ENCODE measurements at places on chromosomes 1 and 21.

GRCh38 chr1:31957701-31958674 is 19.8 kb upstream of the PTP4A2 start:
- DNase-seq: peak; percentile 64

DNA sequence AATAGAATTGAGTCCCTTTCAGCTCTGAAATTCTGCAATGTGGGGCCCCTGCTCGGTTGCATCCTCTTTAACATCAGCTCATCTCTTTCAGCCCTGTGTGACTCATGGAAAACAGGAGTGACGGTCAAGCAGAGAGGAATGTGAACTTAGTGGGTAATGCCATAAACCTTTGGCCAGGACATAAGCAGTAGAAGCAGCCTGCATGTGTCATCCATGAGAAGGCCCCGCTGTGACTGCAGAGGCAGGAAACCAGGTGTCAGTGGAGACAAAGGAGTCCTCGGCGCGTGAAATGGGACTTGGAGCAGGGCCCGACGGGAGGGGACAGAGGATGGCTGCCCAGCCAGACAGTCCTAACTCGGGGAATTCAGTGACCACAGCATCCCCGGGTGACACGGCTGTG is 21.1 kb upstream of the EPHB2 start:
- no peak for DNase-seq

GRCh38 chr1:47510282-47510811 is 72.5 kb downstream of the FOXD2 start:
- no peak for DNase-seq

DNA sequence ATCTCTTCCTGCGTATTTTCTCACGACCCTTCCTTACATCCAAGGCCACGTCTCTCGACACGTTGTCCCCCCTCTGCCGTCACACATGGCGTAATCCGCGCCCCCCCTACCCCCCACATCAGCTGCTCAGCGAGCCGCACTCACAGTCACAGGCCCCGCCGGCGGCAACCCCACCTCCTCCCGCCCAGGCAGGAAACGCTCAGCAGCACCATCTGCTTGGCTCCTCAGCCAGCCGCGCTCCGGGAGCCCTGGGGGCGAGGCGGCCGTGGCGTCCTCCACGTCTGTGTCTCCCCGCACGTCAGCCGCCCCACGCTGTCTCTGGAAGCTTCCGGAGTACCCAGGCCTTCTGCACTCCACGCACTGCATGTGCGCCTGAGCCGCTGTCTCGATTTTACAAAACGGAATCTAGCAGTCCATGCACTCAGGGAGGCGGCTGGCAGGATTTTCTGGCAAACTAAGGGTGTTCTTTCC is 64.6 kb downstream of the SIK1 start:
- peak; percentile 9 for DNase-seq

GRCh38 chr1:20080441-20081352 is 10.7 kb downstream of the PLA2G5 start:
- DNase-seq: no peak

- DNase-seq: peak; percentile 1
These were observed 1267.9 kb downstream of the MRPL39 start for GRCh38 chr21:24339406-24339805.

GRCh38 chr1:206012086-206012859 is 9.1 kb upstream of the RAB7B start:
- peak; percentile 96 for DNase-seq

DNA sequence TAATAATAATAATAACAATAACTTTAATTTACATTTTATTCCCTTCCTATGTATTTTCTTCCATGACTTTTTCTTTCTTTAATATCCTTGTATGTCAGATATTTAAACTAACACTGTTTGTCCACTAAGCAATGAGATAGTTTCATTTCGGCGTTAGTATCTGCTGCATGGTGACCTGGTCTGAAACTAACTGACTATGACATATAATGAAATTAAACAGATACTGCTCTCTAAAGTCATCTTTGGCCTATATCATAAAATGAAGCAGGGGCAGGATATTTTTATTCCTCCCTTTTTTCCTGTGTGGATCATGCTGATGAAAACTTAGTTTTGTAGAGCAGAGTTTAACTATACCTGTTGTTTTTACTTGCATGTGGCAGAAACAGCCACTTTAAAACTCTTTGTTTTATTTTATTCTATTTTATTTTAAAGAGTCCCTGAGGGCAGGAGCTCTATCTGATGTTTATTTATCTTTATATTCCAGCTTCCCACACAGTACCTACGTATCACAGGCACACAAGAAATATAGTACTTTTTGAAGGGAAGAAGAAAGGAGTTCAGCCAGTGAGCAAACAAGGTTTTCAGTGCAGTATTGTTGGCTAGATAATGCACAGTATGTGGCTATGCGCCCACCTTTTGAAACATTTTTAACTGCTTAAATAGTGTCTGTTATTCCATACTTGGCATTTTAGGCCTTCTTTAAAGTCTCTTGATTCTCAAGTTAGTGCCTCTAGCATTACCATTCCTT is 165.6 kb downstream of the PHTF1 start:
- DNase-seq: no peak

- DNase-seq: no peak
These were observed 2.4 kb downstream of the RCAN1 start for GRCh38 chr21:34612557-34612956.

DNA sequence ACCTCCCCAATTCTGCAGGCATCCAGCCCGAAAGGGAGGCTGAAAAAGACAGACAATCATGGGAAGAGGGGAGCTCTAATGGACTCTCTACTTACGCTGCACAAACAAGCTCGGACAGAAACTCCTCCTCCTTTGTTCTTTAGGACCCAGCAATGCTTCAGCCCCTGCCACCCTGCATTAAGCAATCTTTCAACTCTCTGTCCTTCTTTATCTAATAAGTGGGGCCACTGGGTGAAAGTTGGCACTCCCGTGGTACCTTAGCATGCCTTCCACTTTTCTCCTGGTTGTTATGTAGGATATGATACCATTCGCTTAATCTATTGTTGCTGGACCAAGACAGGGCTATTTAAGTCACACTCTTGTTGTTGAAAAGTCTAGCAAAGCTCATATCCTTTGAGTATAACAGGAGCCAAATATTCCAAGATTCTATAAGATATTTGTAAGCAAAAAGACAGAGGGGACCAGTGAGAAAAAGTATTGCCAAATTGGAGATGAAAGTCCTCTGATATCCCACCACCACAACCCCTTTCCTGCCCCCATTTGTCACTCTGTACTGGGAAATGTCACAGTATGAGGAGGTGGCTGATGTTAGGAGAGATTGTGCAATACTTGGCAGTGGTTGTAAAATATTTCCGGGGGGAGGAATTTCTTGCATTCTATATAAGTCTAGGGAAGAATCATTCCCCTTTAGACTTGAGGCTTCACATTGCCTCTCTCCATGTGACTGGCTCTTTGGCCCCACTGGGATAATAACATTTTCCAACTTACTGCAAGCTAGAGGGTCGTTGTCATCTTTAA is 137.3 kb upstream of the GJB5 start:
- DNase-seq: peak; percentile 25

DNA sequence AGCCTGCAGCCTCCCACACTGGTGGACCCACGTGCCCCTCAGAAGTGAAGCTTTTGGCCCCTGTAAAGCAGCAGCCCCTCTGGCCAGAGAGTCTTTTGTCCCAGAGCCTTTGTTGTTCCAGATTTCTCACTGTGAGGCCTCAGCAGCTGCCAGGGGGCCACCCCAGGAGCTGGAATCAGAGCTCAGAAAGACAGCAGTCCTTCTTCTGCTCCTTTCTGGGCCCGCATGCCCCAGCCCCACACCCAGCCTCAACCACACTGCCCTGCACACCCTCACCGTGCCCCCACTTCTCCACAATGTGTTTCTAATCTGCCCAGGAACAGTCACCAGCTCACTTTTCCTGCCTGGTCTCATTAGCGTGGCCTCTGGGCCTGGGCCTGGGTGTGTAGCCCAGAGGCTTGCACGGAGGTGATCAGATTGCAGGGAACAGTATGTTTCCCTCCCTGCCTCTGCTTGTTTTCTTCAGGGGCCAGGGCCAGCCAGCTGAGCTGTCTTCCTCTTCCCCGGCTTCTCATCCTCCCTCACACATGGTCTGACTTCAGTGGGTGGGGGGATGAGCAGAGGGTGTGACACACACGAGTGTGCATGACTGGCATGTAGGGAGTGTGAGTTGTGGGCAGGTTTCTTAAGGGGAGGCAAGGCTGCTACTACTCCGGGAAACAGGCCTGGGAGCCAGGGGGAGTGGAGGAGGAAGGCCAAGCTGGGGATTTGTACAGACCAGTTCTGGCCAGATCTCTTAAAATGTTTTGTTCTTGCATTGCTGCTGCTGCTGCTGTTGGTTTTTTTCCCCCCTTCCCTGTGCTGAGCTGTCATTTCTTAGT is 82.5 kb upstream of the ZNF648 start:
- peak; percentile 58 for DNase-seq

DNA sequence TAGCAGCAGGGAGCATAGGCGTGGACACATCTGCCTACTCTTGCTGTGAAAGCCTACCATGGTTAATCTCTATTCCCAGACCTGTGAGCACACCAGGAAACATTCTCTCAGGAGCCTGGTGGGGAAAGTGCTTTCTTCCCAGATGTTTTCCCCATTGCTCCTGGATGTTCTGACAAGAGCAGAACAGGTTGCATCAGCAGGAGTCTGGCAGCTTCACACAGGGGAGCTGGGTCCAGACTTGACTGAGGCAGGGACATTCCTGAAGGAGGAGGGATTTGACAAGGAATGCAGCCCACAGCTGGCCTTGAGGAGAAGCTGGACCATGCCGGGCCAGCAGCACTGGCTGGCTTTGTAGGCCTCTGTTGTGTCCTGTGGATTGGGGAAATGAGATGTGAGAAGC is 21.0 kb upstream of the ARTN start:
- no peak for DNase-seq

DNA sequence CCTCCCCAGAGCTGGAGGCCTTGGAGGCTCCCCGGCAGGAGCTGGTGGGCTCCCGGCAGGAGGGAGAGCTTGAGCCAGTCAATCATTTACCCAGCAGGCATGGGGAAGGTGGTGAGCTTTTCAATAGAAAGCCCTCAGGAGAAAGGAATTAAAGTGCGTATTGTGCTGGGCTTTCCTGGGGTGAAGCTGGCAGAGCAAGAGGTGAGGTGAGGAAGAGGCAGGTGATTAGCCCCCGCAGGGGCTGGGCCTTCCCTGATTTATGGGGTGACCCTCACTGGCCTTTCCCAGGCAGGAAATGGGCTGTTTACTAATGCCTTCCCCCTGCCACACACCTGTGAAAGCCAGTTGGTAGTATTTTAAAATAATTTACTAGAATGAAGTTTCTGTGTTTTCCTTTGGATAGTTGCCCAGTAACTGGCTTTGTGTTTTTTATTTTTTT is 25.8 kb downstream of the CLDN14 start:
- no peak for DNase-seq

- no peak for DNase-seq
These were observed 792.3 kb upstream of the ADAMTS5 start for GRCh38 chr21:27759091-27759659.

GRCh38 chr1:110430366-110430765 is 20.6 kb upstream of the PROK1 start:
- no peak for DNase-seq

DNA sequence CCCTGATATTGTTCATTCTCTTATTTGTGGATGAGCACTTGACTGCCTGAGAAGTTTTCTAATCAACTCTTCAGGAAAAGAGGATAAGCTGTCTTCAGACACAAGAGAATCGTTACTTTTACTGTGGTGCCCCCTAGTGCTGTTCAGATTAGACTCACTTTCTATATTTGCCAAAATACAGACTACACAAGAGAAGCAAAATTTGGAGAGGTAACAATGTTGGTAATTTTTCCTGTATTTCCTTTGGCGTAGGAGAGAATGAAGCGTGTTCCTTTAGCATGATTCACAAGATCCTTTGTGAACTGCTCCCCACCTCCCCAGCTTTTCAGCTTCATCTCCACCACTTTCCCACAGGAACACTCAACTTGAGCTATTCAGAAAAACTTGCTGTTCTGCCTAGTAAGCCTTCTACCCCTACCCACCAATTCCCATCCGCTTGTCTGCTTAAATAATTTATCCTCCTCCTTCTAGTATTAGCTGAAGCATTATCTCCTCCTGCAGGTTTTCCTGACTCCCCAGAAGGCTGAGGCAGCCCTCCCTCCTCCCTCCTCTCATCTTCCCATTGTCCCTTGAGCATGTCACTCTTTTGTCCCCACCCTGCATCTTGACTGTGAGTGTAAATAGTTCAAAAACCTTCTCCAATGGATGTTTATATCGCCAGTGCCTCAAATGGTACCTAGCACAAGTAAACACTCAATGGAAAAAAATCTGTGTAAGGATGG is 4.5 kb downstream of the TNFSF4 start:
- DNase-seq: peak; percentile 42

- no peak for DNase-seq
These were observed 52.5 kb upstream of the BOLA1 start for GRCh38 chr1:149846593-149847466.

DNA sequence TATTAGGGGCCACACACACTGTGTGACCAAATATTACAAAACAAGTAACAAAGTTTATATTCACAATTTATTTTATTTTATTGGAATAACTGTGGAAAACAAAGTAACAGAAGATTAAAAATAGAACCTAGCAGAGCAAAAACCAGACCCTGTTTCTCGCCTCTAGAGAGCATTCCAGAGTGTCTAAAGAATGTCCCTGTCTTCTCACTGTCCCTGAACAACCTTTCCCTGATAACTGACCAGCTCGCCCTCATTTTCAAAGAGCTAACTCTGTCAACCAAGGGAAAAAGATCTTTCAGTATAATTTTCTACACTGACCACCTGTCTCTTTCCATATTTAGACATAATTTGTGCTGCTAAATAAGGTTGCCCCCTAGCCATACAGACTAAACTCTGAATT is 646.9 kb downstream of the USP25 start:
- DNase-seq: no peak

DNA sequence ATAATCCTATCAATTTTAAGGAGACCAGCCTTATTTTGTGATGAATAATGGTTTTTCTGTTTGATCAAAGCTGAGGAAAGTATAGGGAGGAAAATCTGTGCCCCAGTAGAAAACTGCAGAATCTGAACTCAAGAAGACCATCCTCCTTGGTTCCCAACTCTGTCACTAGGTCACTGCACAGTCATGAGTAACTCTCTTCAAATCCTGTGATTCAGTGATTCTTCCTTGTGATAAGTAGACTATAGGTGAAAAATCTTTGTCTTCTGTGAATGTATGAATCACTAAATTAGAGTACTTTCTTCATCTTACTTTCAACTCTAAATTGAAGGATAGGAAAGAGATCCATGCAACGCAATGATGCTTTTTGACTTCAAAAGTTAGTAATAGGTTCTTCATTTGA is 13.3 kb upstream of the OR2L5 start:
- no peak for DNase-seq

- DNase-seq: no peak
These were observed 413.4 kb downstream of the DSCAM start for GRCh38 chr21:40433538-40433937.

DNA sequence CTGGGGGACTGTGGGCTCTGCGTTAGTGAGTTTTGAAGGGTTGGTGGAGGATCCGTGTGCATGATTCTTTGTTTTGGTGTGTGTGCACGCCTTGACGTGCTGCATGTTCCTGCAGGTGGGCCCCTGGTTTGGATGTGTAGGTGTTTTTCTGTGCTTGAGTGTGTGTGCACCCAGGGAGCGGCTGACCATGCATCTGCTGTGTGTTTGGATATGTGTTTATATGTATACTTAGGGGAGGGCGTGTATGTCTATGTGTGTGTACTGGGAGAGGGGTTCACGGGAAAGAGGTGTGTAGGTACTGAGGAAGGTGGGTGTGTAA is 1.1 kb downstream of the VANGL2 start:
- DNase-seq: no peak

GRCh38 chr1:31345635-31346034 is 27.2 kb downstream of the FABP3 start:
- DNase-seq: no peak

- peak; percentile 91 for DNase-seq
These were observed 1.7 kb downstream of the WASF2 start for GRCh38 chr1:27487966-27488884.

GRCh38 chr1:213268221-213268620 is 217.2 kb downstream of the RPS6KC1 start:
- DNase-seq: no peak

- DNase-seq: no peak
These were observed 30.4 kb downstream of the PIK3C2B start for GRCh38 chr1:204464187-204464631.

Data from inflammatory macrophage treated with lipopolysaccharide for 1 hour (primary cell).